ENCODE measurements at places on chromosomes 12 and 14.

- no peak for DNase-seq
Observed at GRCh38 chr12:85504624-85505023, 224.6 kb downstream of the ALX1 start.

DNA sequence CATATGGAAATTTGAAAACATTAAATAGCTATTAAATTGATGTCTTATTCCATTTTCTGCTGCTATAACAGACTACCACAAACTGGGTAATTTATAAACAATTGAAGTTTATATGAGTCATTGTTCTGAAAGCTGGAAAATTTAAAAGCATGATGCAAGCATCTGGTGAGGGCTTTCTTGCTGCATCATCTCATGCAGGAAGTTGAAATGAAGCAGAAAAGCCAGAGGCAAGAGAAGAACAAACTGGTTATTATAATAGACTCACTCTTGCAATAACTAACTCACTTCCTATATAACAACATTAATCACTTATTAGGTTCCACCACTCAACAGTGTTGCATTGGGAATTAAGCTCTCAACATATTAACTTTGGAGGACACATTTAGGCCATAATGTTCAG, 1277.4 kb downstream of the LRFN5 start:
- DNase-seq = no peak

DNA sequence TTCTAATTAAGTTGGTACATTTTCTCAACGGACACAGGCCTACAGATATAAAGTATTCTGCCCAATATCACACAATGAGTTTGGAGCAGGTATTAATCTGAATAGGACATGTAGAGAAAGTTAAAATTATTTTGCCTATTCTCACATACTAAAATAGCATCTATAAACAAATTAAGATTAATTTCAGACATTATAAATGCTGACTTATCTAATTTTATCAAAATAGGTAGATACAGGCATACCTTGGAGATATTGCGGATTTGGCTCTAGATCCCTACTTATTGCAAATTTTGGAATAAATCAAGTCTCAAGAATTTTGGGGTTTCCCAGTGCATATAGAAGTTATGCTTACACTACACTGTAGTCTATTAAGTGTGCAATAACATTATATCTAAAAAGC, 41.0 kb upstream of the GRIP1 start:
- DNase-seq = no peak

DNA sequence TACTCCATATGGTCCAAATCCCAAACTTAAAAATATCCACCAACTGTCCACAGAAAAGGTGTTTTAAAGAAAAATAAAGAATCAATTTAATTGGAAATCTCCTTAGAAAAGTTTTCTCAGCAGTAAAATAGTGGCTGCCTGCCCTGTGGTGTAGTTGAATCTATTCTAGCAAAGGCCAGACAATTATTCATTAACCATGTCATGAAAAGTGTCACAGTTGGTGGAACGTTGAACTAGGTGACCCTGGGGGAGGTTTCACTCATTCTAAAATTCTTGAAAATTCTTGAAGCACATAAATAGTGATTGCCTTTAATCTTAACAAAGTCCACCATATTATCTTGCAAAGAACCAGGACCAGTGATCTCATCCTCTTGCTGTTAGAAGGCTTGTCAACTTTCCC, 78.4 kb upstream of the GZMB start:
- no peak for DNase-seq

DNA sequence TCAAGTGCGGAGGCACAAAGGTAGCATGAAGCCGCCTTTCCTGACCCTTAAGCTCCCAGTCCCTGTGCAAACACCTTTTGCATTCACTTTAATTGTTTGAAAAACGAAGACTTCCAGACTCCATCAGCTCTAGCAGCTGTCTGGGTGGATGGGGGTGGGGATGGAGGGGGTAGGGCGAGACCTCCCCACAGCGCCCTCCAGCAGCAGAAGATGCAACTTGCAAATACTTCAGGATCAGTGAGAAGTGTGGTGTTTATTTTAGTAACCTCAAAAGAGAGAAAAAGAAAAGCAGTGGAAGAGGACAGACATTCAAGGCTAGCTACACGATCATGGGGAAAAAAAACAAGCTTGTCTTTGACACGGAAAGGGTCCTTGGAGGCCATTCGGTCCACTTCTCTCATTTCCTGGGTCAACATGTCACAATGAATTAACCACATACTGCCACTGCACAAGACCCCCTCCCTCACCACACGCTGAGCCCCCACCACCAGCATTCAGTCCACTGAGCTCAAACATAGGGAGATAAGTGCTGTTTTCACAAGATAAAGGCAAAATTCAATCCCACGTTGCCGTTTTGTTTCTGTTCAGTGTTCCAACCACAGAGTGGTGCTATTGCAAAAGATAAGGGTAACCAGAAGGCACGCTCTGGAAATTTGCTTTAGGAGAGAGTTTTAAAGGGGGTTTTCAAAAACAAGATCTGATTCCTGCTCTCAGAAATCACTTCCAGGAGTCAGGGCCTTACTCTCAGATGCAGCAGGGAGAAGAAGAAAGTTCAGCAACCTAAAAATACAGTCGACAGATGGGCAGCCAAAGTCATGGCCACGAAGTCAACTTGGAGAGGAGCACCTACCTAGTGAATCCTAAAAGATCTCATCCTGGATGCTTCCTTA, 3.3 kb upstream of the NTF3 start:
- no peak for DNase-seq

DNA sequence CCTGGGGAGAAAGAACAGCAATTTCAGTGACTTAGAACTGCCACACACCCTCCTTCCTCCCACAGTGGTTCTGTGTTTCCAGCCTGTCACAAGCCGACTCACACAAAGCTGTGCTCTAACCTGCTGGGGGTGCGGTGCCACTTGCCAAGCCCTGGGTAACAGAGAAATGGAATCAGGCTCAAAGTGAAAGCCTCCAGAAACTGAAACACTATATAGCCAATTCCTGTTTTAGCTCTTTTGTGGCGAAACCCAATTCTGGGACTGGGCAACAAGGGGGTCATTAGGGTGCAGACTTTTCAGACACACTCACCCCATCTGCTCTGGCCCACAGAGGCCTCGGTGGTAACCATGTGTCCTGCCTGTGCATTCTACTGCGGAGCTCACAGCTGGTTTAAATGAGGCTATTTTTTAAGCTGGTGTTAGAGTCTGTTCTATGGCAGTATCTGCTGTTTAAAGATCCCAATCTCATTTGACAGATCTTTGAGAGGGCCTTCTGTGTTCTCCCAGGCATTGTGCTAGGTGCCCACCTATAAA, 15.2 kb upstream of the ACTR6 start:
- no peak for DNase-seq

DNA sequence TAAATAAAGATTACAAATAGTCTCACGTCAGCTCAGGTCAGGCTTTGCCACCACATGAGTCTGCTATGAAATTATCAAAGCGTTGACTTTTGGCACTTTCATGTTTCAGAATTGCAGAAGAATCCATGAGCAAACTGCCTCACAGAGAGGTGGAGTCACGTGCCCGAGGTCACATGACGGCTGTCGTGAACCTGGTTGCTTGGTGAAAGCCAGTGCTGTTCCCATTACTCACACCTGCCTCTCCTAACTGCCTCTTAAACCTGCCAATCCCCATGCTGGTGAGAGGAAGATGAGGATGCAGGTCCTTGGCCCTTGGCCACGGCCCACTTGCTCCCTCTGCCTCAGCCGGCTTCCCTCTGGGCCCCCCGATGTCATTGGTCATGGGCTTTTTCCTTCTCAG, 272.7 kb downstream of the BCL11B start:
- DNase-seq = no peak

GRCh38 chr14:68268197-68268596, 448.6 kb downstream of the RAD51B start:
- DNase-seq = no peak

DNA sequence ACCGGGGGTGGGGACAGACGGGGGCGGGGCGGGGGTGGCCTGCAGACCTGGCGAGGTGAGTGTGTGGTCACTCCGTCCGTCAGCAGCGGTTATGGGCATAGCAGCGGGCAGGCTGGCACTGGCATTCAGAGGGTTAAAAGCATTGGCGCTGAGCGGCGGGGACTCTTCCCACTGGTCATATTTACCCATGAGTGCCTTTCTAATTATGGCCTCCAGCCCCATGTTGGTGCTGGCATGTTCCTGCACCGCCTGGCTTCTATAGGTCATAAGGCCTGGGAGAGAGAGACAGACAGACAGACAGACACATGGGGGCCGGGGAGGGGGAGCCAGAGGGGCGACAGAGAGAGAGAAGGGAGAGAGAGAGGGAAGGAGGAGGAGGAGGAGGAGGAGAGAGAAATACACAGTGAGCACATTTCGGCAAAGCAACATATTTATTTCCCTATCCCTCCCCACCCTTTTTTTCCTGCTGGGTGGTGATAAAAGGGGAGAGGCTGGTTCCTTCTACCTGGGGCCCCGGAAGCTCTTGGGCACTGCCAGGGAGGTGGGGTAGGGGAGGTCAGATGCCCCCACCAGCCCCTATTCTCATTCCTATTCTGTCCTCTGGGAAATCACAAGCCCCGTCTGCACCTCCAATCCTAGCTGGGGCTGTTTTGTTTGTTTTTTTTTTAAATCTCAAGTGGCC, 32.6 kb downstream of the RFLNA start:
- DNase-seq = no peak

- no peak for DNase-seq
Observed at GRCh38 chr12:106764738-106765137, 9.7 kb upstream of the RIC8B start.

DNA sequence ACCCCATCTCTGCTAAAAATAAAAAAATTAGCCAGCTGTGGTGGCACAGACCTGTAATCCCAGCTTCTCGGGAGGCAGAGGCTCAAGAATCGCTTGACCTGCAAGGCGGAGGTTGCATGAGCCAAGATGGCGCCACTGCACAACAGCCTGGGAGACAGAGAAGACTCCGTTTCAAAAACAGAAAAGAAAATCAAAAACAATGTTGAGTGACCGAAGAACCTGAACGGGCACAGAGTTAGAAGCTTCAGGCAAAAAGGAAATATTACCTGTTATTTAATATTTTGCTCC, 3.5 kb downstream of the GLT1D1 start:
- no peak for DNase-seq

DNA sequence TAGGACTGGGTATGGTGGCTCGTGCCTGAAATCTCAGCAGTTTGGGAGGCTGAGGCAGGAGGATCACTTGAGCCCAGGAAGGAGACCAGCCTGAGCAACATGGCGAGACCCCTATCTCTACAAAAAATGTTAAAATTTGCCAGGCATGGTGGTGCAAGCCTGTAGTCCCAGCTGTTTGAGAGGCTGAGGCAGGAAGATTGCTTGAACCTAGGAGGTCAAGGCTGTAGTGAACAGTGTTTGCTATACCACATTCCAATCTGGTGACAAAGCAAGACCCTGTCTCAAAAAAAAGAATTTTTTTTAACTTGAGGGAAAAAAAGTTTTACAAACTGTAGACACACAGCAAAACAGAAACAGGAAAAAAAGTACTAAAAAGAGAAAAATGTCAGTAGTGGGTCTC, 2.3 kb upstream of the MAP3K9 start:
- no peak for DNase-seq

DNA sequence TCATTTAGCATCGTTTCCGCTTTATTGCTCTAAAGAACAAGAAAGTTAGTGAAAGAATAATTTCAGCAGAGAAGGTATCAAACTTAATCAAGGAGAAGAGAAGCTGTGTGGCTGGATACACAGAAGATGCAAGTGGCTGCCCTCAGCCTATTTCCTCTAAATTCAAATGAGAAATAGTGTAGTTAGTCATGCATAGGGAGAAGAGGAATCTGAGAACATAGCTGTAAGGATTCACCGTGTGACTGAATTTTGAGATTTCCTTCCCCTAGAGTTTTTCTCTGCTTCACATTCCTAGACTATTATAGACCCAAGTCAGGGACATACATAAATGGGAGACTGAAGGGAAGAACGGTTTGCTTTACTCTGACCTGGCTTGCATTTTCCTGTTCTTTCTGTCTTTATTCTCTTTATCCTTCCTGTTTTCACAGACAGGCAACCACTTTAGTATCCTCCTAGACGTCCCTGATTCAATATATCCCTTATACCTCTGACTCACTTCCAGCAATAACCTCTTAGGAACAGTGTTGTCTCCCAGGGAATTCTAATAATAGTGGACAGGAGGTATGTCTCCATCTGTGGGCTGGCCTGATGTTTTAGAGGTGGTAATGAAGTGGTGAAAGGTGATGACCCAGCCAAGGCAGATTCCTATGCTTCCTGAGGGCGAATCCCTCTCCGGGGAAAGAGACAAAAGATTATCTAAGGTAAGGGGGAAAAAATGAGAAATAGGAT, 7.0 kb downstream of the RNASE10 start:
- DNase-seq = no peak

DNA sequence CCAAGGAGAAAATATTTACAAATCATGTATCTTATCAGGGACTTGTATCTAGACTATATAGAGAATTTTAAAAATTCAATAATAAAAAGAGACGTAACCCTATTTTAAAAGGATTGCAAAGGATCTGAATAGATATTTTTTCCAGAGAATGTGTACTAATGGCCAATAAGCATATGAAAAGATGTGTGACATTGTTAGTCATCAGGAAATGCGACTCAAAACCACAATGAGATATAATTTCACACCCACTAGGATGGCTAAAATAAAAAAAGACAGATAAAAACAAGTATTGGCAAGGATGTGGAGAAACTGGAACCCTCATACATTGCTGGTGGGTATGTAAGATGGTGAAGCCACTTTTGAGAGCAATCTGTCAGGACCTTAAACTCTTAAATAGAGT, 141.9 kb upstream of the BMP4 start:
- no peak for DNase-seq

GRCh38 chr14:80714474-80714873, 227.1 kb downstream of the CEP128 start:
- no peak for DNase-seq

Measured in activated CD8-positive, alpha-beta memory T cell treated with anti-CD3 and anti-CD28 coated beads for 1 hour (primary cell).